ENCODE measurements at places on chromosomes 6 and 20.

GRCh38 chr20:32451682-32452461, 93.7 kb downstream of the ASXL1 start:
- no peak for DNase-seq

- peak; percentile 18 for DNase-seq
Observed at GRCh38 chr6:144283646-144284477, 1.3 kb upstream of the UTRN start.

DNA sequence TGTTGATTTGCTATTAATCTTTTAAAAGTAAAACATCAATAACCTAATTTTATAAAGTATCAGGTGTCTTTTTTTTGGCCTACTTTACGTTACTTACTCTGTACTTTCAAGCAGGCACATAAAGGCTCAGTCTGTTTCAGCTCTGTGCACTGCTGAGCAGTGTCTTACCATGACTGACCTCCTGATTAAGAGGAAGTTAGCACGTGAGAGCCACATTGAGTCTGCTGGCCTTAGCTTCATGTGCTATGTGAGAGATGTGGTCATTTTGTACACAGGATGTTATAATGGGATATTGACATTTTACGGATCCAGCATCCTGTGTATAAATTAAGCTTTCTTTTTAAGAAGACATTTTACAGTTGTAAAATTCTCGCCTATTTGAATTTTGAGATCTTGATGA, 31.9 kb downstream of the ARID1B start:
- peak; percentile 86 for DNase-seq

- no peak for DNase-seq
Observed at GRCh38 chr20:49344975-49345374, 67.1 kb upstream of the ZNFX1 start.

GRCh38 chr6:121666814-121667213, 231.4 kb downstream of the GJA1 start:
- DNase-seq, result peak; percentile 51

DNA sequence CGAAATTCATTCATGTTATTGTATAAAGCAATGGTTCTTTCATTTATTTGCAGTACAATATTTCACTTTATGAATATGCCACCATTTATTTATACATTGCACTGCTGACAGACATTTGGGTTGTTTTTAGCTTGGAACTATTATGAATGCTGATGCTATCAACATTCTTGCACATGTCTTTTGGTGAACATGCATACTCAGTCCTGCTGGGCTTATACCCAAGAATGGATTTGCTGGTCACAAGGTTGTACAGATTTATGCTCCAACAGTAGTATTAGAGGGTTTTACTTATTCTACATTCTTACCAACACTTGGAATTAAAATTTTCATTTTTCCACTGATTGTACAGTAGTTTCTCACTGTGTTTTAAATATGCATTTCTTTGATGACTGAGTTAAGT, 126.2 kb downstream of the PTPRK start:
- DNase-seq, result no peak

GRCh38 chr6:156963712-156964700, 186.8 kb downstream of the ARID1B start:
- peak; percentile 98 for DNase-seq

DNA sequence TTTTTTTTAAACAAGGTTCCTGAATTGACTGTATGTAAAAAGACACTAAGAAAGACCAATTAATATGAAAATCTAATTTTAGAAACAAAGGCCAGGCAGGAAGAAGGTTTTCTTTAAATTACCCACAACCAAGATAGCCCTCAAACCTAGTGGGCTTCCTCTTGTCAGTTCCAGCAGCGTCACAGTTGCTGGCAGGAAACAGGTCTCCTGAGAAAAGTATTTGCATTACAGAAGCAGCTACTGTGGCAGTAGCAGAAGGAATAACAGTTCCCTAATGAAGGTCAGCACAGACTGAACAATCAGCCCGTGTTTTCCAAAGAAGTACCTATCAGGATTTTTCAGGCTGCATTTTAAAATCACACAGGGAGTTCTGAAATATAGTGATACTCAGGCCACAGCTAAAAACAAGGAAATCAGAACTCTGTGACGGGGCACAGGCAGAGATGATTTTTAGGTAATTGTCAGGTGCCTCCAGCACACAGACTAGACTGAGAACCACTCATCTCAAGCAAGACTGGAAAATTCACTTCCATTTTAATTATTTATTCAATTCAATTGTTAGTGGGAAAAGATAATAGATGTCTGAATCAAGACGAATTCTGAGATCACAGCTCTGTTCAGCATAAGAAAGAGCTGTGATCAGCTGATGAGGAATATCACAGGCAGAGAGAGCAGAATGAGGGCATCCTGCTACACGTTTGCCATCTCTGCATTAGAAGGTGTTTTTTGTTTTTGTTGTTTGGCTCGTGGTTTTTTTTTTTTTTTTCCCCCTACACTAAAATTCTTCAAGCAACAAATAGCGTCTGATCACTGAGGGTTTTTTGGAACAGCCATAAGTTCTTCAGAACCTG, 230.5 kb upstream of the KHDRBS2 start:
- DNase-seq, result no peak

- DNase-seq, result no peak
Observed at GRCh38 chr6:105051941-105052471, 95.1 kb downstream of the LIN28B start.

DNA sequence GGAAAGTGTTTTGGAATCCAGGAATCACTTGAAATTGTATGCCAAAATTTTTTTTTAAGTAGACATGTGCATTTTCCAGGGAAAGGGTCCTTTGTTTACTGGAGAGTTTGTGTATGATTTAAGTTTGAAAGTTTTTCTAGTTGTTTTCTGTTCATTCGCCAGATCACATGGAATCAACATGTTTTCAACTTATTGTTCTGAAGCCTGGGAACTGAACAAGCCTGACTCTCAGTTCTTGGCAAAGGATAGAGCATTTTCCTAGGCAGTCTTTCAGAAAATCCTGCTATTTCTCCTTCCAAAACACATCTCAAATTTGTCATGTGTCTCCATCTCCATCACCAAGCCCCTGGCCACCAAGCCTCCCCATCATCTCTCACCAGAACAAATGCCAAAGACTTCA, 374.8 kb downstream of the MAFB start:
- no peak for DNase-seq

DNA sequence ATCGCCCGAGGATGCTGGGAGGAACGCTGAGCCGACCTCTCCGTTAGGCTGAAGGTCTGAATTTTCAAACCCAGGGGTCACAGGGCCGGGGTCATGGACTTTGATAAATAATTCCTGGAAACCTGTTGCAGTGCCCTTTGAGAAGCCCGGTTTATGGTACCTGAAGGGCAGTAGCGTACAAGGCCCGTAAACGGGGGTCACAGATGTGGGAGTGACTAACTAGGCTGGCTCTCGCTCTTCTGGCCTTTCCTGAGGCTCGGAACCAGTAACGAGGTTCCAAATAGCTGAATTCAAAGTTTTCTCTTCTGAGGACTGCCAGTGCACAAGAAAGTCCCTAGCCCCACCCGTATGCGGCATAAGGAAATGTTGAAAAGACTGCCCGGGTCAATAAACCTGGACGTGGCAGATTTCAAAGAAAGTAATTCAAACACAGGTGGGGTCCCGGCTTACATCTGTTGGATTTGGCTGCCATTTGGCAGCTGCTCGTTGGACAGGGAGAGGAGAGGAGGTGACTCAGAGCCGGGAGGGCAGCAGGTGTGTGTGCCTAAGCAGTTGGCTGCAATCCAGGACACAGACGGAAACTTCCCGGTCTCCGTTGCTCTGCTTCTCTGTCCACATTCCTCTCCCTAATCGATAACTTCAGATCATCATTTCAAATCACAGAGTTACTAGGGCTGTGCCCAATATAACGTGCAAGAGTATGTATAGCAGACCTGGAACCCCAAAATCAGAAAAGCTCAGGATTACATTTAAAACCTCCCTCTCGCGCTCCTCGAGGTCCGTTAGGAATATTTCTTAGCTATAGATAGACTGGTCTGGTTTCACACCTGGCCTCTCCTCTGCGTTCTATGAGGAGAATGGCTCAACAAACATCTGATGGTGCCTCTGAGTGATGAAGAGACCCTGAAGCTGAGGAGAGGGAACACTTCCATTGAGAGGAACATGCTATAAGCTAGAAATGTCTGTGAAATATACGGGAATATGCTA, 765 bp upstream of the GMDS start:
- peak; percentile 22 for DNase-seq

DNA sequence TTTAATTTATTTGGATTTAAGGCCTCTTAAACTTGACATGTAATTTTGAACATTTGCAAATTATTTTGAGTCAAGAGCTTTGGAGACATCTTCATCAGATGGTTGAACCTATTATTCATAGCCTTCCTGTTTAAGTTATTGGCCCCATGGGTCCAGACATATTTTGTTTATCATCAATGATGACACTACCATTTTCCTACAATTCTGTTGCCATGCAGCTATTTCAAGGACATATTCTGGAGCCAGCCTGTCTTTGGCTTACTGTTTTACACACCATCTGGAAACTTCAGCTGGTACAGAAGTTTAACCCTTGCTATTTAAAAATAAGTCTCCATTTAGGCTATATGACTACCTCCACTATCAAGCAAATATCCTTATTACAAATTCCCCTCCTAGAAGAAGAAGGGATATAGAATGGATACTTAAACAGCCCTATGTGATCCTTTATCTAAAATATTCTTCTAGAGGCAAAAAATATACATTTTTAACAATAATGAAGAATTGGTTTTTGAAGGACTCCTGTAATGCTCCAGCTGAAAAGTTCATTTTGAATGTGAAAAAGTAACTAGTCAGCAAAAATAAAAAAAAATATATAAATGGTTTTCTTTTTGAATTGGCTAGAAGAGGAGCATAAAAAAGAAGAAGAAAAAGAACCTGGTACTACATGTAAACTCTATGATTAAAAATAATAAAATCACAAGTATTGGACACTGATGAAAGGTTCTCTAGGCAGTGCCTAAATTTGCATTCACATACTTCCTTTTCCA, 544.0 kb upstream of the HS3ST5 start:
- no peak for DNase-seq

GRCh38 chr6:117448732-117449485, 23.2 kb upstream of the ROS1 start:
- DNase-seq, result no peak

DNA sequence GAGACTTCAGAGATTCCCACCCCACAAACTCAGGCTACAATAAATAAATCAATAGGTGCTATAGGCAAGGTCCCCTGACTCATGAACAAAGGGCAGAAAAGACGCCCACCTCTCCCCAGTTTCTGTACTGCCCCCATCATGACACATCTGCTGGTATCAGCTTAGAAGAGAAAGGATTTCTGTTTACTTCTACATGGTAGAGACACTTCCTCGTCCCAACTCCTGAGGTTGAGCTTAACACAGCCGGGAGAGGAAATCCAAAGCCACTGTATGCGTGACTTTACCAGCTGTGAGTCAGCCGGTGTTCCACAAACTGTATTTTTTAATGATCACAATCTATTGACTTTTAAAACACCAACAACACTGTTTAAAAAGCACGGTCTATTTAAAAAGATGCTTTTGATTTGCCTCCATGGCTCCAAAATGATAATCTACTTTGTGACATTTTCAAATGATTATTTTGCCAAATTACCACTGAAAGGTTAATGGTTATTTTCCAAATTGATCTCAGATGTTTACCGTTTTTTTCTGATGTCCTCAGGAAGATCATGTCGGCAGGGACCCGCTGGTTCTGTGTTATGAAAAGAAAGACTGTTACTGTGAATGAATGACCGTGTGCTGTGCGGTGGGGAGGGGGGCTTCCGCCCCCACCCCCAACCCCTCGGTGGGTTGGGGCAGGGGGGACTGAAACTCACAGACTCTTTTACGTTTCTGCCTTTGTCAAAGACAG, 72.5 kb downstream of the ATP9A start:
- peak; percentile 41 for DNase-seq
